GM12864 (cell line): ENCODE measurements at places on chromosomes 2 and 18.
A peak's percentile ranks its signal among the peaks of the same experiment; 100 is the strongest.

- DNase-seq: no peak
Observed at GRCh38 chr2:104434966-104435365, 418.9 kb upstream of the POU3F3 start.

- DNase-seq: no peak
Observed at GRCh38 chr2:227701556-227701955, 16.3 kb downstream of the SLC19A3 start.

- no peak for DNase-seq
Observed at GRCh38 chr2:145764631-145765030, 1244.7 kb upstream of the ZEB2 start.

DNA sequence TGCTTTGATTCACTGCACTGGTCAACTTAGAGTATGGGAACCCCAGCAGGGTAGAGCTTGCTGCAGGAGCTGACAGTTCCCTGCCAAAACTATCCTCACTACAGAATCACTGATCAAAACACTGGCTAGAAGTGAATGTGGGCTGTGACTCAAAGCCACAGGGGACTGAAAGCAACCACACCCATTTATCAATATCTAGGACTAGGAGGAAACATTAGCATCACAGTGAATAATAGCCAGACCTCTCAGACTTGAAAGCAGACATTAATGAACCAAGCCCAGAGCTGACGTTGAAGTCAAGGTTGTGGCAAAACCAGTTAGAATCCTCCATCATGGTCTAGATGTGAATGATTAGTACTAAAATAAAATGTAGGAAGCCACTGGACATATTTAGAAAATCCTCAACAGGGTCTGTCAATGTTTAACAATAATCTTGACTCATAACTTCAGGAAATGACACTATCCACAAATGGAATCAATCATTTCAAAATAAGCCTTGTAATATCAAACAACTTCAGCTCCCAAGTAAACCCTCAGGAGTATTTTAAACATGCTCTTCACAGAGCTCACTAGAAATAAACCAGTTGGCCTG, 131.4 kb downstream of the CDH20 start:
- DNase-seq: no peak

DNA sequence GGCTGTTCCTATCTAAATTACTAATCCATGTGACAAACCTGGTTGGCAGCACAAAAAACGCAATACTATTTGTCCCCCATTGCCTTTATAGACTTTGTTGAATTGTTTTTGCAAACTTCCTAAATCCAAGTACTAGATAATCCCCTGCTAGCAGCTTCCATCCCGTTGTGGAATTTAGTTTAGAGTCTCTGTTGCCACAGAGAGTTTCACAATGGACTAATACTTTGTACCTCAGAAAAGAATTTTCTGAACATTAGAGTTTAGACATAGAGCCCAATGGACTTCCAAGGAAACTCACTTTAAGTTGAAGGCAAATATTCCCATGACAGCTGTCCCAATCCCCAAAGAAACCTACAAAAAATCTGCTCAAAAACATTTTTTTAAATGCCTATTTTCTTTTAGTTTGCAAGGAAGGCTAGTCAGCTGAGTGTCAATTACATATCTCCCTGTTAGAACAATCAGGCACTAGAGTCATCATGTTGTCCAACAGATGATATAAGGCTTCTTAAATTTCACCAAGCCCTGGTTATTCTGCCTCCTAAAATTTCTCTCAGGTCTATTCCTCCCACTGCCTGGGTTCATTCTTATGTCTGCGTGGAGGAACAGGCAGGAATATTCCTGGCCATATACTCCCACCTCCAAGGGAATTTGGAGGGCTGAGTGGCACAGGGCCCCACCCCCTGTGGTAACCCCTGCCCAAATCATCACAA, 27.2 kb downstream of the RNF152 start:
- DNase-seq: no peak

DNA sequence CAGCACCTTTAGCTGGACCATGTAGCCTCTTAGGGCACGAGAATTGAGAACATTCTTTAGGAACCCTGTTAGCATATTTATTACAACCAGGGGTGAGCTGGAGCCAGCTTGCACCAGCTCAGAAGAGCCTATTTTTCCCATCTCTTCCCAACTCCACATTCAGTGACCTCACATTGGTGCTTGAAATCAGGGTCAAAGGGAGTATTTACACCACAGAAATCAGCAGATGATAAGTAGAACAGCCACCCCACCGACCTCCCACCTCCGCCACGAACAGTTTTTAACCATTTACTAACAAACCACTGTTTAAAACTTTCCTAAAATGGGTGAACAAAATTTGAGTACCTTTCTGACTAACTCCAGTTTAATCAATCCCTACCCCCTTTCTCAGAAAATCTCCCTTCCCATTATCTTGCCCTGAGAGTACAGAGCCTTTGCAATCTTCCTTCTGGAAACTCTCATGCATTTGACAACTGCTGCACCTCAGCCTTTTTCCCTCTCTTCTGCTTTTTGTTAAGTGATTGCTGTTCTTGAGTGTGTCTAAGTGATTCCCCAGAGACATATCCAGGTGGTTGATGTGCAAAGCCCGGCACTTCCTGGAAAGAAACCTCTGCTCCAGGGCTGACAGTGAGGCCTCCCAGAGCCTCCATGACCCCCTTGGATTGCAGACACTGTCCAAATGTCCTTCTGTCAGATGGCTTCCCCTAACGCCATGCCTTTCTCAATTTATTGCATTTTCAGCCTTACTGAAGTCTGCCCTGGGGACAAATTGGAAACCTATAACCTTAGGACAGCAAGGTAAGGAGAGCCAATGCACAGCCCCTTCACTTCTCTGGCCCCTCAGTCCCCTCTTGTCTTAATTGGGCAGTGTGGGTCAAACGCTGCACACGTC, 389.5 kb upstream of the TNP1 start:
- DNase-seq: no peak

DNA sequence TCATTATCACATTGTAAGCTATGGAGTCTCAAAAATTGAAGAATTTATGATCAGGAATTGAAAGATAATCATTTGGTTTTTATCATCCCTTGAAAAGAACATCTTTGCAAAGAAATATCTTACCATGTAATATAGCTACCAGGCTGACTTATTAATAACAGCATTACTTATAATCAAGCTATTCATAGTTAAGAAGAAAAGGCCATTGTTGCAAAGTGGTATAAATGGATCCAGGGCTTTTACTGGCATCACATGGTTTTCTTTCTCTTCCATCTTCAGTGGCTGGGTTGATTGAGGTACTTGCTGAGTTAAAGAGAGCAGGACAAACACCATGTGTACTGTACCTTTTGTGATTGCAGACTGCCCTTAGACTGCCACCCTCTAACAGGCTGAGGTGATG, 39.6 kb downstream of the MFSD6 start:
- DNase-seq: no peak

GRCh38 chr2:96315400-96316071, 9.6 kb upstream of the ITPRIPL1 start:
- DNase-seq: no peak

- DNase-seq: no peak
Observed at GRCh38 chr2:122003196-122003940, 247.9 kb downstream of the TSN start.

- DNase-seq: no peak
Observed at GRCh38 chr18:42915299-42915698, 200.2 kb downstream of the RIT2 start.

DNA sequence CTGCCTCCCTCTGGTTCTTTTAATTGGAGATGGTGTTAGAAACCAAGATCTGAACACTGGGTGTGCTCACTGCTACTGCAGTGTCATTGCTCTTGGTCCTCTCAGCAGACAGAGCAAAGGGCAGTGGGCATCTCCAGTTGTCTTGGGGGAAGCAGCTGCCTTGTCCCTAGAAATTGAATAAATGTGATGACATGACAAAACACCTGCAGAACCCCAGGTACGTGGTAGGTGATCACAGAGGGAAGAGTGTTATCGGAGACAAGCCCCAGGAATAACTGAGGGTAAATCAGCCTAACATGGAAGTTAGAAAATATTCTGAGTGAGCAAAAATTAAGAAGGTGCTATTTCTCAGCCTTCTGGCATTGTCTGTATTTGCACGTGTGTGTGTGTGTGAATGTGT, 311.9 kb upstream of the HDAC4 start:
- DNase-seq: no peak

DNA sequence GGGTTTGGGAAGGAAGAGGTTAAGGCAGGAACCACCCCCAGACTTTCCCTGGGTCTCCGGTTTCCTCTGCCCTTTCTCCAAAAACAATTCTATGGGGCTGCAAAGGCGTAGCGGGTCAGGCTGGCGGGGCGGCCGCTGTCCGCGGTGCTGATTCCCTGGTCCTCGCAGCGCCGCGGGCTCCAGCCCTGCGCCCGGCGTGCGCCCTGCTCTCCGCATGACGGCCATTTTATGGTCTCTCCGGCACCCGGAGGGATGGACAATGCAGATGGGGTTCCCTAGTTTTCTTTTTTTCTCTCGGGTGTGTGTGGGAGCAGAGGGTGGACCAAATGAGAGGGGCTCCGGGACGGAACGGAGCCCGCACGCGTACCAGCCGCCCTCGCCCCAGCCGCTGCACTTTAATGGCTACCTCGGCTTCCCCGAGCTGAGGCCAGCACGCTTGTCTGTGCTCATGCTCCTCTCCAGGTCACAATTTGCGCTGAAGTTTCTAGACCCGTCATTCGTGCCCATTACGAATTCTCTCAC, 1.6 kb downstream of the ST8SIA3 start:
- no peak for DNase-seq

DNA sequence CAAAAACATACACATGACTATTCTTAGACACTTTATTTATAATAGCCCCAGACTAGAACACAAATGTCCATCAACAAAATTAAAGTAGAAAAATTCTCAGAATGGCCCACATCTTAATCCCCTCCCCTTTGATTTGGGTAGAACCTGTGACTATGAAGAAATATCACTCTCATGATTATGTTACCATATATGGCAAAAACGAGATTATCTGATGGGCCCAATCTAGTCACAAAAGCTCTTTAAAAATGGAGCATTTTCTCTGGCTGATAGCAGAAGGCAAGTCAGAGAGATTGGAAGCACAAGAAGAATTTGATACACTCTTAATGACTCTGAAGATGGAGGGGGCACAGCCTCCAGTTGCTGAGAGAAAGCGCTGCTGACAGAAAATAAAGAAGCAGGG, 39.6 kb downstream of the METTL4 start:
- DNase-seq: no peak

- DNase-seq: no peak
Observed at GRCh38 chr18:8754995-8755960, 49.9 kb downstream of the MTCL1 start.

- DNase-seq: no peak
Observed at GRCh38 chr18:22742409-22742808, 190.7 kb upstream of the RBBP8 start.

DNA sequence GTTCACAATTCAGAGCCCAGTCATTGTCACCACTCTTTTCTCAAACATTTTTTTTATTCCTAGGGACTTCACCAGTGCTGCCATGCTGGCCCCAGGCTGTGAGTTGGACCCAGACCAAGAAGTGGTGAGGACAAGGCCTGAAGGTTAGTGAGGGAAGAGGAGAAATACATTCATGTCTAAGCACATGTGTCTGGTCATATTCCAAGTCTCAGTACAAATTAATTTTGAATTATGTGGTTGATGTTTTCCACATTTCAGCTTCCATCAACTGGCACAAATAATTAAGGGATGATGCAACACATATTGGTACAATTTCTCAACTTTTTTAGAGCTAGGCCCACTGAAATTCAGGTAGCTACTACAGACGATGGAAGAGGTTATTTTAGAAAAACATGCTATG, 106.6 kb upstream of the UPP2 start:
- no peak for DNase-seq

- no peak for DNase-seq
Observed at GRCh38 chr2:1136067-1136466, 185.4 kb downstream of the SNTG2 start.

- DNase-seq: no peak
Observed at GRCh38 chr2:14547830-14548229, 84.7 kb upstream of the LRATD1 start.

DNA sequence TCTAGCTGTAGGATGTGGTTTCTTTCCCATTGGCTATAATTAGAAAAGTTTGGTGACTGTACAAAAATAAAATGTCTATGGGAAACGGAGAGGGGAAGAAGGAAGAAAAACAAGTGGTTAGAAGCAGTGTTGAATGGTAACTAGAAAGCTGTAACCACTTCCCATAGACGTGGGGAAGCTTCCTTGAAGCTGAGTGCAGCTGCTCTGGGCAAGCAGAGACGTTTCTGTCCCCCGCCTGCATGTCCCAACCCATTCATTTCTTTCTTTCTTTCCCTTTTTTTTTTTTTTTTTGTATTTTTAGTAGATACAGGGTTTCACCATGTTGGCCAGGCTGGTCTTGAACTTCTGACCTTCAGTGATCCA, 367.8 kb upstream of the HS6ST1 start:
- no peak for DNase-seq

GRCh38 chr2:190272457-190272842, 47.2 kb downstream of the HIBCH start:
- DNase-seq: no peak

DNA sequence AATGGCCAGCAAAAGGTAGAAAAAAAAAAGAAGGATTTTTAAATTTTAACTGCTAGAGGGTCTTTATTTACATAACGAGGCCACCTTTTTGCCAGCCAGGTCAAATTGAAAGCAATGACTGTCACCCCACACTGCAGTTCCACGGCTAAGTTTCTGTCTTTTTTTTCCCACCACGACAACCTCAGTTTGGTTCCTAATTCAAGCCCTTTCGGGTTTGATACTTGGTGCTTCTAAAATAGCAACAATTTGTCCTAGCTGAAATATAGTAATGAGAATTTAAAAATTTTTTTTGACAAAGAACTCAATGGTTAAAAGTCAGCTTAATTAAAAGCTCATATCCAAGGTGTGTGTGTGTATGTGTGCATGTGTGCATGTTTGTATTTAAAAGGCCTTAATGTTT, 16.4 kb upstream of the NMS start:
- DNase-seq: peak; percentile 19
